Stimulated activated CD4-positive, alpha-beta T cell treated with anti-CD3 and anti-CD28 coated beads, Interleukin-15, amount 100 ng/mL, for 1 hour (primary cell): ENCODE measurements at places on chromosomes 6 and 20.

GRCh38 chr20:57714409-57715267, 4.8 kb upstream of the PMEPA1 start:
- DNase-seq: no peak

DNA sequence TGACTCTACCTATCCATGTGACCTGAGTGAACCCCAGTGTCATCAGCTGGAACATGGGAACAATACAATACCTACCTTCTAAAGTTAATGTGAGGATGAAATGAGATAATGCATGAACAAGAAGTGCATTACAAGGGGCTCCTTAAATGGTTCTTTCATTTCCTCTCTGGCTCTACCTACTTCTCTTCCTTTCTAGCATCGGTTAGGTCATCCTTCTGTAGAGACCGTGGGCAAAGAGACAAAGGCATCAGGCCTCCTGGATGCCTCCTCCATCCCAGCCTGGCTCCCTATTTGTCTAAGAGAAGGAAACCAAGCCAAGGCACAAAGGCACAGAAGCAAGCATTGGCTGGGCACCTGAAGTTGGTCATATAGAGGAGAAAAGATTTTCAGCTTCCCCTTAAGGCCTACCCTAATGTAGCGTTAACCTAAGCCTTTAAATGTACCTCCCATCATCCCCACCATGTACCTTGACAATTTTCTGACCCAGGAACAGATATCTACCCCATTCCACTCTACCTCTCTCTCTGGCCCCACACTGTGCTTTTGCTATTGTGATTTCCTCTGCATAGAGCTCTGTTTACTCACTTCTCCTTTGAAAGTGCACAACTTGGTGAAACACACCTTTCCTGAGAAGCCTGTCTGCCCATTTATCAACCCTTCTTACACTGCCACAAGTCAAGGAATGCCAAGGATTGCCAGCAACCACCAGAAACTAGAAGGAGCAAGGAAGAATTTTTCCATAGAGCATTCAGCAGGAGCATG, 86.6 kb downstream of the GCLC start:
- no peak for DNase-seq

DNA sequence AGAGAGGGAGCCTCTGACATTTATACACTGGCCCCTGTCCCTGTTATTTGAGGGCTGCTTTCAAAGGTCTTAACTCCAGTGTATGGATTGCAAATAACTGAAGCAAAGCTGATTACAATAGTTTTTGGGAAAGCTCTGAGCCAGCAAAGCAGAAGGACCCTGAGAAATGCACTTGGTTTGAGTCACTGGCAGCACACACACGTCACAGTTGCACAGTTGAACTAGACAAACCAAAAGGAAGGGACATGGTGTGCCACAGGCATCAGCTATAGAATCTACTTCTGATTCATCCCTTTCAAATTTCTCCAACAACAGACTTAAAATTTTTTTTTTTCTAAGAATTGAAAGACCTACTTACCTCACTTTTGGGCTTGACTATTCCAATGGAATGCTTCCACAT, 56.4 kb downstream of the SNRNP48 start:
- DNase-seq: no peak

DNA sequence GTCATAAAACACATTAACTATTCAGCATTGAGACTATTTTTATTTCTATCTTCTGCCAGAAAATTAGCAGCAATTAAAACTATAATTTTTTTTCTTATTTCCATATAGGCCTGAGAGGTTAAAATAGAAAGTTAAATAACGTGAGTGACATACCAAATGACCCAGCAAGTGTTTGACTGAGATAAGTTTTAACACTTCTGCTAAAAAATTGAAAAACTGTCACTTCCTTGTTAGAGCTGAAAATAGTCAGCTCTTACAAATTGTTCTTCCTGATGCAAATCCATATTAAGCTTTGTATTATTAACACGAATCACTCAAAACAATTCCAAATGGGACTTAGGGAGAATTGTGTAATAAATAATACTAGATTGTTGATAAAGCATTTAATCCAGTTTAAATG, 26.5 kb upstream of the STX11 start:
- DNase-seq: no peak

GRCh38 chr20:63652192-63652980, 838 bp downstream of the STMN3 start:
- DNase-seq: no peak

DNA sequence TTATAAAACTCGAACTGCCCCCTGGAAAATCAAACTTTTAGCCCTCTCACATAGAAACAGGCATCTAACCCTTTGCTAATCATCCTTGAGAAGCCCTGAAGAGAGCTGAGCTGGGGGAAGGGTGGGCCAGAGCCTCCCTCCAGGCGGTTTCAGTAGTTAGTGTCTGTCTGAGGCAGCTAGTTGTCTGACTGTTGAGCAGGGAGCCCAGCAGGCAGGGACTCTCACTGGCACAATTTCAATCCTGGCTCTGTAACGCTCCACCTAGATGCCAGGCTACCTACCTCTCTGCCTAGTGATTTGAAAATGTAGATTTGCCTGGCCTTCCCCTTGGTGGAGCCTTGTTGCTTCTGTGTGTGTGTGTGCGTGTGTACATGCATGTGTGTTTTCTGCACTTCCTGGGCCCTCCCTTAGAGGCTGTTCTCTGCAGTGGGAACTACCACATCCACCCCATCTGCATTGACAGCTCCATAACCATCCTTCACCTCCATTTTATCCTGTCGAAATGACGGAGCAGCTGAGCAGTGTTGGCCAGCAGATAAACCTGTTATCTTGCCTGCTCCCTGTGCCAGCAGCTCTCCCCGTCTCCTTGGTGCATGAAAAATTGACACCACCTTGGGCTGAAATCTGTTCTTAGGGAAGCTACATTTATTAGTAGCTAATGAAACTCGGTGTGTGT, 69.6 kb upstream of the VSTM2L start:
- DNase-seq: no peak

GRCh38 chr6:149860834-149861602, 3.1 kb downstream of the LRP11 start:
- DNase-seq: no peak

GRCh38 chr6:153170511-153170910, 39.4 kb upstream of the RGS17 start:
- no peak for DNase-seq

DNA sequence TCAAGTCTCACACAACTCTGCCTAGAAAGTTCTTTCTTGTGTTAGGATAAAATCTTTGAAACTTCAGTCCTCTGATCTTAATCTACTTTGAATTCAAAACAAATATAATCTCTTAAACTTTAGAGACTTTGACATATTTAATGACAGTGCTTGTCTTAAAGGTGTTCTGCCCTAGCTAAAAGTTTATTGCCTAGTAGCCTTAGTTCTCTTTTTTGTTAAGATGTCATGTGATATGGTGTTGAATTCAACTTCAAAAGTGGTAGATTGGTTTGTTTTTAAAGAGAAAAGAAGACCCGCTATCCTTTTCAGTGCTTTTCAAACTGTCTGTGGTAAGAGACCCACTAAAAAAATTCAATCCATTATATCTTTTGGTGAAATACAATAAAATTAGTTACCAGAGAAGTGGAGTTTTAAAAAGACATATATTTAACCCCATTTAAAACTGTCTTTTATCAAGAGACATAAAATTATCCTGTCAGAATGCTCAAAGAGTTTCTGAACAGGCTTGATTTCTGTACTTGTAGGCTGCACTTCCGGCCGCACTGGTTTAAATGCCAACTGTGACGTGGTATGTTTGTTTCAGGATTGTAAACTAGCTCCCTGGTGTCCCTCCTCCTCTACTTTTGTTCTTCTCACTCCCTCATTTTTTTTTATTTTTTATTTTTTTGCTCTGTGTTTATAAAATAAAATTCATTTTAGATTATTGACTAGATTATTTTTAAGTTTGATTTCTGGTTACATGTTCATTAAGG, 76.5 kb downstream of the QKI start:
- no peak for DNase-seq

DNA sequence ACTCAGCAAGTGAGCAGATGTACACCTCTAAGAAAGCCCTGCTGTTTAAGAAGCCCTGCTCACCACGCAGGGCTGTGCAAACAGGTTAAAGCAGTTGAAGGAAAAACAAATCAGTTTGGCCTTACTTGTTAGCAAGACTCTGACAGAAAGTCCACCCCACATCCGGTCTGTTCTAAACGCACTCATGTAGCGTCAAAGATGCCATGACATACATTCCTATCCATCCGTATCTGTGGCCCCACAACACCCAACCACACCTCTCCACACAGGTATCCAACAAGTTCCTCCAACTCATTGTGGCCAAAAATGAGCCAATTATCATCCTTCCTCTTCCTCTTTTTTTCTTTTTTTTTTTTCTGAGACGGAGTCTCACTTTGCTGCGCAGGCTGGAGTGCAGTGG, 22.8 kb upstream of the RAB22A start:
- no peak for DNase-seq

- DNase-seq: peak; percentile 73
These were observed at the start of gene CUL9 for GRCh38 chr6:43181942-43182860. TSS of gene CUL9 (plus strand) at chr6:43182196. CDS start at chr6:43184311, 2,115 bp downstream.

DNA sequence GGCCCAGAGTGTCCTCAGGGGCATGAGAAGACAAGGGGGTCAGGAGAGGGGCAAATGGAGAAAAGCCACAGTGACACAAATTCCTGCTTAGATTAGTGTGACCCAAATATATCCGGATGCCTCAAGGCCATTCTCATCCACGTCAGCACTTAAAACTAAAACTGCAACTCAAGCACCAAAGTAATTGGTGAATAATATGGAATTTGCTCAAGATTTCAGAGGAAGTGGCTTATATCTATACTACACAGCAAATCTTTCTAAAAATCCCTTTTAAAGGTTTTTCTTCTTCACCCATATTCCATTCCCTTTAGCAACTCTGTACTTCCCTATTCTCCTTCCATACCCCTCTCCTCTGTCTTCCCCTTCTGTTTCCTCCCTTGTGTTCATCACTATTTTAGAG, 15.2 kb downstream of the DEF6 start:
- no peak for DNase-seq

- no peak for DNase-seq
These were observed 36.5 kb downstream of the RARS2 start for GRCh38 chr6:87553159-87553765.

DNA sequence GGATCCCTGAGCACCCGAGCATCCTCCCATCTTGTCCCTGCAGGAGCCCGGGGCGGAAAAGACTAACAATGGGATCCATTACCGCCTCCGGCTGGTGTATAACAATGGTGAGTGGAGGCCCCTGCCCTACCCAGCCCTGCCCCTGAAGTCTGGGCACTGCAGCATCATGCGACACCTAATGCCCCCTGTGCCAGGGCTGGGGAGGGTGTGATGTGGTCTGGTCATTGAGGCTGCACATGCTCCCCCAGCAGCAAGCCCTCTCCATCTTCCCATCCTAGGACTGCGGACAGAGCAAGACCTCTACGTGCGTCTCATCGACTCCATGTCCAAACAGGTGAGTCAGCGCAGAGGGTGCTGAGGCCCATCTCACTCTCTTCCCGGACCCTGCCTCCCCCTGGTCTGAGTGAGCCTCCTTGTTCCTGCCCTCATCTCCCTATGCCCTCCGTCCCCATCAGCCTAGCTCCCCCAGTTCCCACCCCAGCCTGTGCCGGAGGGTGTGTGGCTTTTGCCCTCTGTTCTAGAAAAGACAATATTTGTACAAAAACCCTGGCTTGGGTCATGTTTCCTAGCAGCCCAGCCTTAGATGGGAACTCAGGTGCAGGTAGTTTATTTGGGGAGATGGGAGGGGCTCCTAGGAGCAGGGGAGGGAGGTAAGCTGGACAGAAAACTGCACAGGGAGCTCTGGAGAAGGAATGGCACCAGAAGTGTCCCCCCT, 13.5 kb downstream of the EBF4 start:
- DNase-seq: no peak

DNA sequence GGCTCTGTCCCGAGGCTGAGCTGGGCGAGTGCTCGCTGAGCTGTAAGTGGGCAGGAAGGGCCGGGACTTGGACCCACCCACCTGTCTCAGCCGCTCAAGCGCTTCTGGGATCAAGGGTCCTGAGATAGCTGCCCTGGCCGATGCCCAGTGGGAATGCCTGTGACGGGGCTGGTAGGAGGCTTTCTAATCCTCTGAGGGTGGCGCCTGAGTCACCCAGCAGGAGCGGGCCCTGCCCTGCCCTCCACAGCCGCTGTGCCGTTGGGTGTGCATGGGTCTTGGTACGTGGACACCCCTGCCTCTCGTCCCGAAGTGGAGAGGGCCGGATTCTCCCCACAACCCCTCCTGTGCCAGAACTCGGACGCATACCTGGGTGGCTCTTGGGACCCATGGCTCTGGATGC, 43.1 kb upstream of the GATA5 start:
- DNase-seq: no peak

- no peak for DNase-seq
These were observed 72.4 kb upstream of the BACH2 start for GRCh38 chr6:90369024-90369519.

DNA sequence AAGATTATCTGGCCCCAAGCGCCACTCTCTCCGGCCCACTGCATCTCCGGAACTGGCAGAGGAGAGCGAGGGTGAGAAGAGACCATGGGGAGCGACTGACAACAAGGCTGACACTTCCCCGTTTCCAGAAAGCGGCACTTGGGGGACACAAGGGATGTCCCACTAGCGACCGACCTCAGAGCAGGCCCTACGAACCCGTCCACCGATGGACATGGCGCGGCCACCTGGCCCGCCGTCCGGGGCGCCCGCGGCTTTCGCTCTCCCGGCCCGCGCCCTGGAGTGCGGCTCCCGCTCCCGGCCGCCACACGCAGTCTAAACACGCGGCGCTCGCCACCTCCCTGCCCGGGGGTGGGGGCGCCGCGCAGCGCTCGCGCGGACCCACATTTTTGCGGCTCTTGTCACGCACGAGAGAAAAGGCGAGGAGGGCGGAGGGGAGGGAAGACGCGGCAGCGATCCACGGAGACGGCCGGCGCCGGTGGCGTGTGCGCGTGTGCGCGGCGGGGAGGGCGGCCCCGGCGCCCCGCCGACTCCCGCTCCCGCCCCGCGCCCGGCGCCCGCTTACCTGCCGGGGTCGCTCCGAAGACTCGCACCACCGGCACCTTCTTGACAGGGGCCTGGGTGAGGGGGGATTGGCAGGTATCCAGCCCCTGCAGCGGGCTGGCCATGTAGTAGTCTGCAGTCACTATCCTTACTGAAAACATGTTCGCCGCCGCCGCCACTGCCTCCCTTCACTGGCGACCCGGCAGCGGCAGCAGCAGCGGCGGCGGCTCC, 645 bp downstream of the REV3L start:
- DNase-seq: peak; percentile 34

DNA sequence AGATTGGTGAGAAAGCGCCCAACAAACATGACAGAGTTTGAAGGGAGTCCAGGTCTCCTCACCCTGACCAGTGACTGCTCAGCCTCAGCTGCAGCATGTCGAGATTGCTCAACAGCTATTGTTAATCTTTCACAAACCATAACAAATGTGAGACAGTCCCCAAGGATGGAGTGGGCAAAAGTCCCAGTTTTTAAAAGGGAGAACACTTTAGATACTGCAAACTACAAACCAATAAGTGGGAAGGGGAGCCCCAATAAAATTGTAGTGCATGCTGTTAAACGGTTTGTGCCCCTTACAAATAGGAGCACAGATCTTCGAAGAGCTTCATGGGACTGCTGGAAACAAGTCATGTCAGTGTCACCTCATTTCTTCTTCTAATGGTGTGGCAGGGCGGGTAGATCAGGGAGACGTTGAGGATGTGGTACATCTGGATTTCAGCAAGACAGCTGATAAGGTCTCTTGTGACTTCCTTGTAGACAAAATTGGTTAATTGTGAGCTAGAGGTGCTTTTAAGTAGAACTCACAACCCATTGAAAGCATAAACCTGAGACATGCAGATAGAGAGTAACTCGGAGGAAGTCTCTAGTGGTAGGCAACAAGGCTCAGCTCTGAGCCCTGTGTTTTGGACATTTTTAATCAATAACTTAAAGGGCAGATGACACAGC, 134.0 kb upstream of the ARMC2 start:
- DNase-seq: no peak
